ENCODE measurements at places on chromosomes 3 and 15.

DNA sequence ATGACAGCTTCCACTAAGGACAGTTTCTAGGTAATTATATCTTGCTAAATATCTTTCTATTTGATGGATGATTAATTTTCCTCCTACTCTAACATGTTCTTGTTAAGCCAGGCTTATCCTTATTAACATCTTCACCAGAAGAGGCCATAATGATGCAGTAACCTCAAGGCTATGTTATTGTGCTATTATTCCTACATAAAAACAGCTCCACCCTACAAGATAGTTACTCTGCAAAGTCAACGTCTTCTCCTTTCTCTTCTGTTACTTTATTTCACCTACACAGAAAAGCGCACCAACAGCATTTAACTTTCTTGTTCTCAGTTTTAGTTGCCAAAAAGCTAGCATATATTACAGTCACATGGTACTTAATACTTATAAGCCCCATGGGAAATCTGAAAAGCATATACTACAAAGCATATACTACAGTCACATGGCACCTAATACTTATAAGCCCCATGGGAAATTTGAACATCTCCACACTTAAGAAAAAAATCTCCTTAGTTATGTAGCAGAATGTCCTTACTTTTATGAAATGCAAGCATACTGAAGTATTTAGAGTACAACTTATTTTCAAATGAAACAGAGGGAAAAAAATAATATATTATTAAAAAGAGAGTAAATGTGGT is 13.4 kb downstream of the ADAM10 start:
- no peak for DNase-seq

DNA sequence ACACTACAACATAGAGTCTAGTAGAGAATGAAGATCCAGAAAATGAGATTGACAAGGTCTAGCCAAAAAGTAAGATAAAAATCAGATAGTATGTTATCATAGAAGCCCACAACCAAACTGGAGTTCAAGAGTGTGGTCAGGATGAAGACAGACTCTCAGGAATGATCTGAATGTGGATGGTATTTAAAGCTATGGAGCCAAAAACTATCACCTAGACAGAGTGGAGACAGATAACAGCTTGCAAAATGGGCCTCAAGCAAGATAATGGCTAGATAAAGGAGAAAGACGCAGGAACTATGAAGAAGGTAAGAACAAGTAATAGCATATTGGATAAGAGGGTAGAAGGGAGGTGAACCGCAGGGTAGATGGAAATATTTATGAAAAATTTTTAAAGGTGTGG is 35.4 kb downstream of the ZMAT3 start:
- DNase-seq, result no peak

DNA sequence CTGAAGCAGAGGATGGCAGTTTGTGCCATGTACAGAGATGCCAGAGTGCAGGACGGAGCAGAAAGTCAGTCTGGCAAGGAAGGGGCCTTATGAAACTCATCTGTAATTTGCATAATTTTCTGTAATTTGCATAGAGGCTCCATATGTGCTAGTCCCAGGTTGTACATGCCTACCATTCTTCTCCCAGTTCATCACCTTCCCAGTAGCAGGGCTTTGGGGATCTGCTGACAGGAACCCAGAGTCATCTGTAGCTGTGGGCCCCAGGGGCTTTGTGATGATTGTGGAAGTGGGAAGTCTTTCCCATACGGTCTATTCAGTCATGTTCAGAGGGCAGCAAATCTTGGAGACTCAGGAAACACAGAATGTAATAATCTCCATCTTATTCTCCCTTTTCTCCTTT is 42.4 kb upstream of the SIAH2 start:
- DNase-seq, result no peak

- no peak for DNase-seq
Measured at GRCh38 chr3:94115482-94115881, 52.6 kb downstream of the NSUN3 start.

DNA sequence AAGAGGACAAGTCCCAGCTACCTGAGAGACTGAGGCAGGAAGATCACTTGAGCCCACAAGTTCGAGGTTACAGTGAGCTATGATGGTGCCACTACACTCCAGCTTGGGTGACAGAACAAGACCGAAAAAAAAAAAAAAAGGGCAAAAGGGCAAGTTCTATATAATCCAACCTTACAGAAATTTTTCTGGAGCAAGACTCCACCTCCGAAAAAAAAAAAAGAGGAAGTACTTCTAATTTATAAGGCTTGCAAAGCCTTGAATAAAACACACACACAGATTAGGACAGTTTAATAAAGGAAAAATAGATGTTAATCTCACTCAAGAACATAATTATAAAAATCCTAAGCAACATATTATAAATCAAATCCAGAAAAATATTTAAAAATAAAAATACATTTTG is 14.4 kb upstream of the XYLB start:
- DNase-seq, result no peak

All from CD4-positive, alpha-beta T cell treated with Interleukin-6 at 100 ng/mL for 8 hours (primary cell).